CD8-positive, alpha-beta T cell (primary cell): ENCODE measurements at places on chromosomes 5 and 9.

DNA sequence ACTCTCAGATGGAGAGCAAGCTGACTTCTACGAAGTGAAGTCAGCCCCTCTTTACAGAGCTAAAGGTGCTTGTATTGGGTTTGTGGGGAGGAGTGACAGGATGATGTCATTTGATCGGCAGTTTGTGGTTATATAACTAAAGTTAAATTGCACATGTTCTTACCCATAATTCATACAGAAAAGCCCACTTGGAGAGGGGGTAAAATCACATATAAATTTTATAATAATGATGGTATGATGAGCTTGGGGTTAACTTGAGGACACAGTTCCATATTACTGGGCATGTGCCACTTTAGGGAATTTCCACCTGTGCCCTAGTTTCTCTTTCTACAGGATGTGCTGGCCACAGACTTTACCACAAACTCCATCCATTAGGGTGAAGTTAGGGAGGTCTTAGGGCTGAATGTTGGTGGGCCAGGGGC, 1178.6 kb upstream of the CDH9 start:
- no peak for DNase-seq

GRCh38 chr9:112104401-112104800, 70.7 kb downstream of the SUSD1 start:
- no peak for DNase-seq

GRCh38 chr5:109156885-109157284, 252.9 kb downstream of the PJA2 start:
- DNase-seq, result no peak

DNA sequence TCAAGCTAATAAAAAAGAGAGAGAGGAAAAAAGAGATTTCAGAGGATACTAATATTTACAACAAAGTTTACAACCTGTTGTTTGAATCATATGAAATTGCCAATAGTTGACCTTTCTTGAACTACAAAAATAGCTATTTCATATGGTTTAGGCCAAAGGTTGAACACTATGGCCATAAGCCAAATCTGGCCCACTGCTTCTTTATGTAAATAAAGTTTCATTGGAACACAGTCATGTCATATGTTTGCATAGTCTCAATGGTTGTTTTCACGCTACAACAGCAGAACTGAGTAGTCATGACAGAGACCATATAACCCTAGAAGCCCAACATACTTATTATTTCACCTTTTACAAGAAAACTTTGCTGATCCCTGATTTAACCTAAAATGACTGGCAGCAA, 20.9 kb downstream of the SEMA5A start:
- no peak for DNase-seq

- DNase-seq, result no peak
Measured at GRCh38 chr9:125536776-125537175, 170.2 kb downstream of the MAPKAP1 start.

- DNase-seq, result no peak
Measured at GRCh38 chr9:91843623-91844148, 106.3 kb downstream of the ROR2 start.

- DNase-seq, result no peak
Measured at GRCh38 chr9:130043654-130044623, 950 bp upstream of the FNBP1 start.

DNA sequence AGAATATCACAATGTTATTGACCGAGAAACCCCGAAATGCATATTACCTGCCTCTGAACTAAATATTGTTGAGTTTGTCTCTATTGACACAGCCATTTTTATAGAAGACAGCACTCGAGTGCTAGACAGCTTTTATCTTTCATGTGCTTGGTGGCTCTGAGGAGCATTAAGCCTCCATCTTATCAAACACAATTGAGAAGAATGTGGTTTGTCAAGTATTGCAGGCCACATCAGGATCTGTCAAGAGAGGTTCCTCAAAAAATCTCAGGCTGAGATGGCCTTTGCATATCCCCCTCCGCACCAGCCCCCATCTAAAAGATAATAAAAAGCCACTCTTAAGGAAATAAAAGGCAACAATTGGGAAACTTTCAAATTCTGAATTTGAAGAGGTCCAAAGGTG, 284.8 kb downstream of the DENND1A start:
- no peak for DNase-seq

- no peak for DNase-seq
Measured at GRCh38 chr5:127439644-127440043, 77.8 kb upstream of the PRRC1 start.

- DNase-seq, result peak; percentile 31
Measured at GRCh38 chr5:171852255-171852681, 66.7 kb downstream of the SMIM23 start.

- no peak for DNase-seq
Measured at GRCh38 chr9:1077616-1078015, 27.5 kb downstream of the DMRT2 start.

DNA sequence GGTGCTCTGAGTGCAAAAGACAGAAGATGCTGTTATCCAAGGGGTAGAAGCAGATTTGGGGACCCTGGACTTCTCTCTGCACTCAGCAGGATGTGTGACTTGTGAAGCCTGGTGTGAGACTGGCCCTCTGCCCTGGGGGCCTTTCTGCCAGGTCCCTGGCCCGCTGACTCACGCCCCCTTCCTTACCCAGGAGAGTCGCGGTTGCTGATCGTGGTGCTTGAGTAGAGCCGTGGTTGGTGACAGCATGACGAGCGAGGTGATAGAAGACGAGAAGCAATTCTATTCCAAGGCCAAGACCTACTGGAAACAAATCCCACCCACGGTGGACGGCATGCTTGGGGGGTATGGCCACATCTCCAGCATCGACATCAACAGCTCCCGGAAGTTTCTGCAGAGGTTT, 6.5 kb downstream of the NTMT1 start:
- no peak for DNase-seq

DNA sequence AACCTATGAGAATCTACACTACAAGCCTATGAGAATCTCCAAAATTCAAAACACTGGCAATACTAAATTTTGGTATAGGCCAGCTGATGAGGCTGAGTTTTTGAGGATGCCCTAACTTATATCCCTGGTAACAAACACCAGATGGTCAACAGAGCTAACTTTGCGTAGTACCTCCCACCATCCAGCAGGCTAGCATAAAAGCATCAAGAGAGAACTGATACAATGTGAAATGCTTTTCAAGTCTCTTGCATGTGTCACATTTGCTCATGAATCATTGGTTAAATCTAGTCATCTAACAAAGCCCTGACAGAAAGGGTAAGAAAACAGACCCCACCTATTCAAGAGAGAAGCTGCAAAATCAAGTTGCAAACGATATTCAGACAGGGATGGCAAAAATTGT, 1609.7 kb upstream of the CDH9 start:
- DNase-seq, result no peak

- DNase-seq, result no peak
Measured at GRCh38 chr5:140166911-140167310, 8.1 kb upstream of the CYSTM1 start.

DNA sequence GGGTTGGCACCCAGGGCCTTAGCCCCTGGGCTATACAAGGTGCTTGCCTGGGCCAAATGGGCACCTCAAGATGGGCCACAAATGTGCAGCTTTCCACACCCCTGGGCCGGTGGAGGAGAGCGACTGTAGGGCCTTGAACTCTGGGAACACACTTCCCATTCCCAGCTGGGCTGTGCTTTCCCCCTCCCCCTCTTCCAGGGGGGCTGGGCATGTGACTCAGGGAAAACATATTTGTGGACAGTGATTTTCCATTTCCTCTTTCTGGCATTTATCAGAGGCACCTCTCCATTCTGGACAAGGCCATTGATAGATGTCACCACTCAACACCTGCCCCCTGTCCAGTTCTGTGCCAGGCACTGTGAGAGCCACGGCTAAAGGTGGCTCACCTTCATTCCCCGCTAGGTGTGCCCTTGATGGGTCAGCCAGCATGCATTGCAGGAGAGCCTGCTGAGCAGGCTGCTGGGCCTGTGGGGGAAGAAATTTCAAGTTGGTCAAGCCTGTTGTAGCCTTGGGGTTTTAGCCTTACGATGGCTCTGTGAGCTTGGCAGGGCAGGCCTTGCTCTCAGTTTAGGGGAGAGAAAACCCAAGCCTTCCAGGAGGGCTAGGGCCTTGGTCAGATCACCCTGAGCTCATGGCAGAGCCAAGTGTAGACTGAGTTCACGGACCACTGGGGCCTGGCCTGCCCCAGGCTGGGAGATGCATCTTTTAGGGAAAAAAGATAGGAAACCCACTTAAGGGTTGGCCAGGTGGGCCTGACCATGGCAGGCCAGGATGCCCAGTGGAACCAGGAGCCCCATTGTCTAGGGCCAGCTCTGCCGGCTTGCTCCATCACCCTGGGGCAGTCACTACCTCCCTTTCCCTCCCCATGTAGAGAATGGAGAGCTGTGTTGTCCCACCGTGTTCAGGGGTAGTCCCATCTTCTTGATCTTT, 113.9 kb downstream of the DAB2IP start:
- DNase-seq, result no peak

- no peak for DNase-seq
Measured at GRCh38 chr9:95764533-95765319, 110.8 kb upstream of the ERCC6L2 start.

DNA sequence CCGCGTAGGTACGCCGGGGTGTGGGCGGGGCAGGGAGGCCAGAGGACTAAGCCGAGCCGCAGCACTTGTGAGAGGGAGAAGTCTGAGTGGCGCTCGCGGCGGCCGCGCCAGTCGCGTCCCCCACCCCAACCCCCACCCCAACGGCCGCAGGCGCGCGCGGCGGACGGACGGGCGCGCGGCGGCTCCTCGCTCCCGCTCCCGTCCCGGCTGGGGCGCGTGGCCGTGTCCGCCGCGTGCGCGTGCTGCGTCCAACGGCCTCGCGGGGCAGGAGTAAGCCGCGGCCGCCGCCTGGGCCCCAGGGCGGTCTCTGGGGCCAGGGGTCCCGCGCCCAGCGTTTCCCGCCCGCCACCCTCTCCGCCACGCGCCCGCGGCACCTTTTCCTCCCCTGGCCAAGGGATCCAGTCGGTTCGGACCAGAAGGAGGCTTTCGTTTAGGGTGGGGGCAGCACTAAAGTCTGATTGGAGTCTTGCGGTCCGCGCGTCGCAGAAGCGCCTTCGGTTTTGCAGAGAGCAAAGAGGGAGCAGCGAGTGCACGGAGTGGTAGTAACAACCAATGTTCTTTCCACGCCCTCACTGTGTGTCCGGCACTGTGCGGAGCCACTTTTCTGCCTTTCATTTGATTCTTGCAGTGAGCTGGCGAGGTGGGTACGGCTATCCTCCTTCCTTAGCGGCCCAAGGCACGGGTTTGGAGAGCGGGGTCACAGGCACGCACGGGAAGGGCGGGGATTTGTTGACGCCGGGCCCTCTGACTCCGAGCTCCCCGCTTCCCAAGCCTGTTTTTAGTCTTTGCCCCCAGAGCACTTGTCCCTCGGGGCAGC, 483 bp downstream of the G3BP1 start:
- peak; percentile 71 for DNase-seq

GRCh38 chr9:126956917-126957686, 42.5 kb downstream of the RALGPS1 start:
- no peak for DNase-seq
